ENCODE measurements at places on chromosomes 5 and 9. TPM values are rescaled to one million over a fixed set of nuclear protein-coding genes. Genes with fewer than 3 reads are reported as not detected.

Gene ZNF366
- total RNA-seq = not detected

Gene IL9
- total RNA-seq = not detected

Gene PRSS3
- total RNA-seq = not detected

Gene AUH
- 14.6 TPM for total RNA-seq

Gene C7
- not detected for total RNA-seq

Gene MYOZ3
- 0.27 TPM for total RNA-seq

Gene BAAT
- total RNA-seq = 0.13 TPM

Gene GPR107
- 57.0 TPM for total RNA-seq

Gene PRELID2
- total RNA-seq = 4.7 TPM

Gene BDP1
- total RNA-seq = 23.6 TPM

Gene GABRA6
- not detected for total RNA-seq

Gene IRX2
- total RNA-seq = 17.1 TPM

Gene DNAI1
- total RNA-seq = not detected

Gene CCL27
- total RNA-seq = 0.78 TPM

Gene DOCK8
- not detected for total RNA-seq
